MM.1S (cell line): ENCODE measurements at places on chromosomes 6 and 20.
A peak's percentile ranks its signal among the peaks of the same experiment; 100 is the strongest.

DNA sequence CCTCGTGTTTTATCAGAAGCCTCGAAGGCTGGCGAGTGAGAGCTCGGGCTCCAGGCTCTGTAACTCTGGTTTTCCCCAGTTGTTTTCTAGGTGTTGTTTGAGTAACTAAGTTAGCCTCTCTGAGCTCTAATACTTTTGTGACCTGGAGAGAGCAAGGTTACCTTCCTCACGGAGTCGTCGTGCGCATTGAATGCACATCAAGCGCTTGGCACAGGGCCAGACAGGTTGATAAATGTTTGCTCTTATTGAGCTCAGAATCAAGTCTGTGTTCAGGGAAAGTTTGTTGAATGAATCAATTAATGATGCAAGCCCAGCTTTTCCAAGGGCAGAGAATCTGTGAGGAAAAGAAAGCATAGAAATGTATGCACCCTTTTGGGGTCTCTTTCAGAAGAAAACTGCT lies 33.5 kb downstream of the EDN3 start:
- H3K4me1 ChIP-seq: no peaks in the 10 kb centered on the region
- DNase-seq: no peak
- H3K4me3 ChIP-seq: no peak overlapping the region
- no peak overlapping the region for H3K27ac ChIP-seq

DNA sequence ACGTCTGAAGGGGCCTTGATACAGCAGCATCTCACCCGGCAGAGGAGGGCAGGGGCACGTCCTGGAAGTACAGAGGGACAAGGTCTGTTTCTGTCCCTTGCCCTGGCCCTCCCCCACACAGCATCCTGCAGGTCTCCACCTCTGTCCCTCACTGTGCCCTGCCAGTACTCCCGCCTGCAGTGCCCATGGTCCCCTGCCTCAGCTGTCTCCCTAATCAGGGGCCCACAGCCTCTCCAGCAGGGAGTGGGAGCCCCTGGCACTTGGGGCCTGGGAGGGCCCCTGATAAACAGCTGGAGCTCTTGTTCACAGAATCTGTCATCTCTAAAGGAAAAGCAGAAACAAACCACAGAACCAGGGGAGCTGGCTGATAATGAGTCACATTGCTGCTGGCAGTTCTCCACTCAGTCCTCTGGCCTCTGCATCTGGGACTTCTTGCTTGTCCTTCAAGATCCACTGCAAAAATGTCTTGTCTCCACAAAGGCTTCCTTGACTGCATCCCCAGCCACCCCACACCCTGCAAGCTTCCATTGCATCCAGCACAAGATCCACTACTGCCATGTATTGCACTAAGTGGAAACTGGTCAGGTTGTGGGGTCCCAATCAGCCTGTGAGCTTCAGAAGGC lies 33.2 kb upstream of the TAF8 start:
- H3K27me3 ChIP-seq: no peaks in the 10 kb centered on the region
- no peaks in the 10 kb centered on the region for H3K4me1 ChIP-seq
- no peaks in the 10 kb centered on the region for H3K36me3 ChIP-seq
- no peak for DNase-seq
- no peak overlapping the region for H3K27ac ChIP-seq
- no peak overlapping the region for H3K4me3 ChIP-seq

GRCh38 chr6:101286146-101286545 lies 107.4 kb upstream of the GRIK2 start:
- H3K4me1 ChIP-seq: no peaks in the 10 kb centered on the region
- no peaks in the 10 kb centered on the region for H3K36me3 ChIP-seq
- no peaks in the 10 kb centered on the region for H3K27me3 ChIP-seq
- no peak overlapping the region for H3K27ac ChIP-seq

DNA sequence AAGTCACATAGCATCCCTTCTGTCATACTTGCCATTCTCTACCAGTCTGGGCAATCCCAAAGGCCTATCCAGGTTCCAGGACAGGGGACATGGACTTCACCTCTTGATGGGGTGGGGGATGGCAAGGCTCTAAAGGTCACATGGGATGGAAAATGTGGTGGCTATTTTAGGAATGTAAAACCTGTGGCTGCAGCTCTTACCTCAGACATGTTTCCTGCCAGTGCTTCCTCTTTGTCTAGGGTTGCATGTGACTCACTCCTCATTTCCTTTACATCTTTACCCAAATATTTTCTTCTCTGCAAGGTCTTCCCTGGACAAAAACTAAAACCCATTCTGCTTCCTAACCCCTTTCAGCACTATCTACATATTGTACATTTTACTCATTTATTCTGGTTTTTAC lies 135.7 kb downstream of the BTBD3 start:
- H3K27ac ChIP-seq: peak overlapping the region; percentile 90
- no peaks in the 10 kb centered on the region for H3K36me3 ChIP-seq
- H3K4me3 ChIP-seq: no peak overlapping the region
- DNase-seq: peak; percentile 84
